ENCODE measurements at places on chromosomes 6 and 20.

GRCh38 chr6:70669133-70669532 is 1.4 kb downstream of the SMAP1 start:
- no peak for DNase-seq

DNA sequence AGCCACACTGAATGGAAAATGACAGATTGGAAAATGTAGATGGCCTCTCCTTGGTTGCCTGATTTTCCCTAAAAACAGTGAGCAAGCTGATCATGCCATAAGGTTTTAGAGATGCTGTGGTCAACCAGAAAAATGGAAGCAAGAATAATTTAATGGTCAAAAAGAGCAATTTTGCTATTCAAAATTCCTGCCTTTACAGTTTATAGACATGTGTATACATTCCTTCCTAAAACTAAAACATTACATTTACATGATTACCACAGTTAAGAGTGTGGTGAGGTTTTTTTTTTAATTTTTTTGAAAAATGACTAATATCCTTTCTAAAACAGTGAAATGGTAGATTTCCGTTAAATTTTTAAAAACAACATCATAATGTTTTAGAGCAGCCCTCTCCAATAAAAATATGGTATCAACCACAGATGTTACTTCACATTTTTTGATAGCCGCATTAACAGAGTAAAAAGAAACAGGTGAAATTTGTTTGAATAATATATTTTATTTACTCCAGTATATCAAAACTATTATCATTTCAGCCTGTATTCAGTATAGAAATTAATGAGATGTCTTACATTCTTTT is 407.0 kb upstream of the SOX4 start:
- no peak for DNase-seq

DNA sequence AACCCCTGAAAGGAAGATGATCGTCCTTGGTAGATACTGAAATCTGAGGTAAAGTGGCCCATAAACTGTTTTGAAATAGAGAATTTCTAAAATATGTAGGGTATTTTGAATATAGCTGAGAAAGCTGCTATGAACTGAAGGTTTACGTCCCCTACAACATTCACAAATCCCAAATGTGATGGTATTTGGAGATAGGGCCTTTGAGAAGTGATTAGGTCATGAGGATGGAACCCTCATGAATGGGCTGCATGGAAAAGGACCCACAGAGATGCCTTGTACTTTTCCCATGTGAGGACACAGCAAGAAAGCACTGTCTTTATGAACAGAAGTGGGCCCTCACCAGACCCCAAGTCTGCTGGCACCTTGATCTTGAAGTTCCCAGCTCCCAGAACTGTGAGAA is 6.8 kb upstream of the PNISR start:
- DNase-seq = no peak

GRCh38 chr20:63501818-63502670 is 3.2 kb upstream of the EEF1A2 start:
- no peak for DNase-seq

DNA sequence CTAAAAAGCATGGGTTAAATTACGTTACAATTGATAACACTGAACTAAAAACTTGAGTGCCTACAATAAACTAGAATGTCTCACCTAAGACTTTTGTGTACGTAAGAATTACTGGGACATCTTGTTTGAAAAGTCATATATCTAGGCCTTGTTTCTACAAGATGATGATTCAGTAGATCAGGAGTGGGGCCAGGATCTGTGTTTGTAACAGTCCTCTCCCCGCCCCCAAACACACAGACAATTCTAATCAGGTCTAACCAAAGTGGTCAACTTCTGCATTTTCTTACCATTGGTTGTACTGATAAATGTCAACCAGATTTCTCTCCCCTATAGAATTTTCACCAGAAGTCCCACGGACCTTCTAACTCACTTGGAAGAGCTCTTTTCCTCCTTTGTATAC is 56.9 kb downstream of the RAMACL start:
- no peak for DNase-seq

DNA sequence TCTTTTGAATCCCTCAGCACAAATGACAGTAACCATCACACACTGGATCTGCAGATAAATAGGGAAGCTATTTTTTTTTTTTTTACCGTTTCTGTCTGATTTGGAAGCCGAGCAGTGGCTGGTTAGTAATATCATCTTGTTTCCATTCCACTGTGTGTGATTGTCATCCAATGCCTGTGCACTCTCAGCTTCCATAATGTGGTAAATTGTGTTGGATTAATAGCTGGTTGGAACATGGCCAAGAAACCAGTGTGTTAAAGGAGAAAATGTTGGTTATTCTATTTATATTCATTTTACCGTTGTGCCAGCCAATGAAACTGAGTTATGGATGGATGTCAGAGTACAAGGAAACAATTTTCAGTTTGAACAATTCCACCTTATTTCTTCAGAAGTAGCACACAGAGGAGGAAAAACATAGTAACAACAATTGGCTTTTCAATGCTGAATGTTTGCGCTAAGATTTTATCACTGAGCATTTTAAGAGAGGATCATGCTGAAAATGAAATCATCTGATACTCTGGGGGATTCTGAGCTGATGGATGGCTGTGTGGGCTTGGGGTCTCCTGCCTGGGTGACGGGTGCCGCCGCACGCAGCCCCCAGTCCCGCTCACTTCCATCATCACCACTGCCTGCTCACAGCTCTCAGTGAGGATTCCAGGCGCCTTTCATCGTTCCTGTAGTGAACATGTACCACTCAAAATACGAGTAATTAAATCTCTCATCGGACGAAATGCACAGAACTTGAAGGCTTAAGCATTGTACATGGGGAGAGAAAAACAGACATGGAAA is 40.7 kb upstream of the EXOC2 start:
- no peak for DNase-seq

- no peak for DNase-seq
These were observed 37.7 kb downstream of the ADGRF1 start for GRCh38 chr6:47004463-47004862.

DNA sequence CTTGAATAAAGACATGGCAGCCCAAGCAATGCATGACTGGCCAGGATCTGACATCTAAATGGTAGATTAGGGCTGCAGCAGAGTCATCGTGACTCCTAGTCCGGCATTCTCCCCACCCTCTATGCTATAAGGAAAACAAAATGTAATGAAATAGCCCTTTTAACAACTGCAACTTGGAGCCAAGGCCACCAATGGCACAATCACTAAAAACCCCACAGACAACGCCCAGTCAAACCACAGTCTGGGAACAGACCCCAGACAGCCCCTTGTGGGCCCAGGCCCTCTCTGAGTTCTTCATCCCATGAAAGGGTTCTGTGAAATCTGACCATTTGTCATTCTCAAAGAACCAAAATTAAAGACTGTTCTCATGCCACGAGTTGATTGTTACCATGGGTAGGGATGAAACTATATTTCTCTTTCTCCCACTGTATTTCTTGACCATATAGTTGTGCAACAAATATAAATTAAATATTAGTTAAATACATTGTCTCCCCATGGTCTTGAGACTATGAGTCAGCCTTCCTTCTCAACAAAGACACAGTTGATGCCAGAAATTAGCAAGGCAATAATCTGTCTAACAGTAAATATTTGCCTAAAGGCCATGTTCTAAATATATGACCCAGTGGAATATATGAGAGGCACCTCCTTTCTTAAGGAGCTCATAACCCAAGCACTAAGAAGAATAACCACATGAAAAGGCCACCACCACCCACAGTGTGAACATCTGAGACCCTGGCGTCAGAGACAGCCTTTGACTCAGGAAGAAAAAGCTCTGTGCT is 85.6 kb upstream of the SSTR4 start:
- no peak for DNase-seq

DNA sequence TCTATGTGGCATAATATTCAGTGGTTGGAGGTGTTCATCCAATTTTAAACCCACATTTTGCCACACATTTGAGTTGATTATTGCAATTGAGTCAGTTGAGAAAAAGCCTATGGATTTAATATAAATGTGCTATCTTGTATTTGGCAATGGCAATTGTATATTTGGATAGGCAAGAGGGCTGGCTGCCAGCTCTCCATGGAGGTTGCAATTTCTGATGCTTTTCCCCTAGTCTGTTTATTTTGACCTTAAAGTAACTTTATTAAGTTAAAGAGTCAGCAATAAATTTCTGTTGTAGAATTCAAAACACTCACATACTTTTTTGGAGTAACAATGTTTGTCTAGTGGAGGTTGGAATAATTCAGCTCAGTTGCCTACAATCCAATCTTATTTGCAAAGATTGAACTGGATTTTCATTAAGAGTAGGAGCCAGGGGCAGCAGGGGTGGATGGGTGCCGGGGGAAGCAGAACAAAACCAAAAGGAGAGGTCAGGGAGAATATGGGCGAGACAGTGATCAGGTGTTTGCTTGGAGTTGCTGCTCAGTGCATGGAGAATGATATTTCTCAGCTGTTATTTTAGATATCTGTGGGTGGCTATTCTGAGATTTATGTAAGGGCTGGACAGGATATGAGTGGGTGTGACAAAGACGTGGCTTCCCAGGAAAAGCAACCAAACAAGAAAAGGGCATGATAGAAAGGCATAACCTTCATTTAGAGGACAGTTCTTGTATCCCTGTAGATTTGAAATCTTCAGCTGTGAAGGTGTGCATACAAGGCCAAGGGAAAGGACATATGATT is 163.0 kb downstream of the HDGFL1 start:
- no peak for DNase-seq

DNA sequence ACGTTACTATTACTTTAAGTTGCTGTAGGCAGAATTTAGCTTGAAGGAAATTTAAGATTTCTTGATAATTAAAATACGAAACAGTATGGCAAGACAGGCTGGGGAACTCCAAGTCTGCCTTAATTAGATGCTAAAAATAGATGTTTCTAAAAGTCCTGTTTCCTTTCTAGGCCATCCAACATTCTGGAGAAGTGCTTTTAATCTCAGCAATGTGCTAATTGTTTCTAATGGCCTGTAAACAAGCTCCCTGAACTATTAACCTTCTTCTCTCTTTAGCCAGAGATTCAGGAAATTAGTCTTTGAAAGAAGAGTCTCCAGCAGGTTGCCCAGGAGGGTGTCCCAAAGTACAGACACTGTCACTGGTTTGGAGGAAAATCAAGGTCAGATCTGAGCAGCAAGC is 677.3 kb upstream of the AGPAT4 start:
- DNase-seq = no peak

GRCh38 chr20:34954904-34955230 is 739 bp downstream of the GSS start:
- DNase-seq = no peak

GRCh38 chr6:45924763-45925342 is 90.8 kb downstream of the CLIC5 start:
- DNase-seq = no peak

DNA sequence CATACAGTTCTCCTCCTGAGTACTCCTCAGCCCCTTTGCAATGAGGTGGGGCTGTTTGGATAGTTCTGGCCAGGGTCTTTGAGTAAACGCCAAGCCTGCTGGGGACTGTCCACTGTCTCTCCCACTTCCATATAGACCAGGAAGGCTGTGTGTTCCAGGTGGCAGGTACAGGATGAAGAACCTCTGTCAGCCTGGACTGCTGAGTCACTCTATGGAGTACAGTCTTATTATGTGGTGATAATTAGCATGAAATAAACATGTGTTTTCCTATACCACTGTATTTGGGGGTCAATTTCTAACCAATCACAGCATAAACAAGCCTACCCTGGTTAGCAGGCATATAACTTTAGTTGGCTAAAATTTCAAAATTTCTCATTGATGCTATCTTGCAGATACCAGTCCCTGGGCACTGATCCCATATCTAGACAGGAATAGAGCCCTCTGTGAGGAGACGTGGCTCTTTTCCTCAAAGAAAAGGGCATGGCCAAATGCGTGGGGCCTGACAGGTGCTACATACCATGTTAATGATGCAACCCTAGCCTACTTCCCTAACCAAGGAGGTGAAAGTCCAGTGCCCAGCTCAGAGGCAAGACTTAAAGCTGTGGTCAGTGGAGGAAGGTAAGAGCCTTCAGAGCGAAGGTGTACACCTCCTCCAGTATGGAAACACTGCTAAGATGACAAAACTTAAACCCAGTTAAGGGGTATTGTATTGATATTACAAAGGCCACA is 4.5 kb upstream of the ALDH8A1 start:
- no peak for DNase-seq

DNA sequence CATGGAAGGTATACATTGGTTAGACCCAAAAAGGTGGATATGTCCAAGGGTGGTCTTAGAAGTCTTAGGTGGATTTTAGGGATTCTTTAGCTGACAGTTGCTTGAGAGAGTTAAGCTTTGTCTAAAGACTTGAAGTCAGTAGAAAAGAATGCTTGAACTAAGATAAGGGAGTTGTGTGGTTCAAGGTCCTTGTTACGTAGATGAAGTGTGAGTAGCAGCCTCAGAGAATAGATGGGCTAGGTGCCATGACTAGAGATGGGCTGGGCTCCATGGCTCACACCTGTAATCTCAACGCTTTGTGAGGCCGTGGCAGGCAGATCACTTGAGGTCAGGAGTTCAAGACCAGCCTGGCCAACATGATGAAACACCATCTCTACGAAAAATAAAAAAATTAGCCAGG is 1.7 kb downstream of the SHLD1 start:
- no peak for DNase-seq

DNA sequence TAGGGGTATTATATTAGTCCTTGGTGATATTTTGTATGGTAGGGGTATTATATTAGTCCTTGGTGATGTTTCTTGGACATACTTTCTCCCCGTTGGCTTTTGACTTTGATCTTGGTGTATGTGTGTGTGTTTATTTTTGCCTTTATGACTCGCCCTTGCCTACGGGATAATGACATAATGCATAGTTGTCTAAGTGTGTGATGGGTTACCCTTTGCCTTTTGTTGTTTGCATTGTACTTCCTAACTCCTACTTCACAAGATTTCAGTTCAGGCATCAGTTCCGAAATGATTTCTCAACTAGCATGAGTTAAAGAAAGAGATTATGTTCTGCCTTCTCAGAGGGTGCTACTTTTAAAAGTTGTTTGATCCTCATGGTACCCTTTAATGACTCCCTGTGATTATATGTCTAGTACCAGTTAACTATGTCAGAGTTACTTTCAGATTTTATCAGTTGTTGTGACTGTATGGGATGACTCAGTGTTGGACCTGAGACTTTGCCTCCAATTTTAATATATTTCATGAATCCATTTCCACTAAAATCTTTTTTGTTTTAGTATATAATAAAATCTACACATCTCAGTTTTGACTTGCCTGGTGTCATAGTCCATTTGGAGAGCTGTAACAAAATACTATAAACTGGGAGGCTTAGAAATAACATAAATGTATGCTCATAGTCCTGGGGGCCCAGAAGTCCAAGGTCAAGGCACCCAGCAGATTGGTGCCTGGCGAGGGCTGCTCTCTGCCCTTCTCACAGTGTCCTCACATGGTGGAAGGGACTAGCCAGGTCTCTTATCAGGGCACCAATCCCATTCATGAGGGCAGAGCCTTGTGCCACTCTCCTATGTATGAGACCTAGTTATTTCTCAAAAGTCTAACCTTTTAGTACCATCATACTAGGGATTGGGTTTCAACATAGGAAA is 34.1 kb downstream of the CDYL start:
- no peak for DNase-seq

DNA sequence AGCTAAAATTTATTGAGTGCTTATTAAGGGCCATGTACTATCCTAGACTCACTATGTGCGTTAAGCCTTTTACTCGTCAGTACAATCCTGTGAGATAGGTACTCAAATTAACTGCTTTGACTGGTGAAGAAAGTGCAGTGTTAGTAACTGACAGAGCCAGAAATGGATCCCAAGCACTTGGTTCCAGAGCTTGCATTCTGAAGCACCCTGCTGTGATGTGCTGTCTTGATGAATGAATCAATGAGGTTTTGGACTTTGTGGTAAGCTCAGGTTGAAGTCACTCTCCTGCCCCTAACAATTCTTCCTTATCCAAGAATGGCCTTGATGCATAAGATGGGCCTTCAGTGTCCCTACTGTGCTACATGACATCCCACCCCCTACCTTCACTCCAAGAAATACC is 3.7 kb downstream of the STX11 start:
- DNase-seq = no peak

- DNase-seq = no peak
These were observed 96.7 kb upstream of the PMEPA1 start for GRCh38 chr20:57806476-57806875.

All from CD8-positive, alpha-beta memory T cell (primary cell).